Osteoblast (primary cell): ENCODE measurements at places on chromosomes 2 and 18.

DNA sequence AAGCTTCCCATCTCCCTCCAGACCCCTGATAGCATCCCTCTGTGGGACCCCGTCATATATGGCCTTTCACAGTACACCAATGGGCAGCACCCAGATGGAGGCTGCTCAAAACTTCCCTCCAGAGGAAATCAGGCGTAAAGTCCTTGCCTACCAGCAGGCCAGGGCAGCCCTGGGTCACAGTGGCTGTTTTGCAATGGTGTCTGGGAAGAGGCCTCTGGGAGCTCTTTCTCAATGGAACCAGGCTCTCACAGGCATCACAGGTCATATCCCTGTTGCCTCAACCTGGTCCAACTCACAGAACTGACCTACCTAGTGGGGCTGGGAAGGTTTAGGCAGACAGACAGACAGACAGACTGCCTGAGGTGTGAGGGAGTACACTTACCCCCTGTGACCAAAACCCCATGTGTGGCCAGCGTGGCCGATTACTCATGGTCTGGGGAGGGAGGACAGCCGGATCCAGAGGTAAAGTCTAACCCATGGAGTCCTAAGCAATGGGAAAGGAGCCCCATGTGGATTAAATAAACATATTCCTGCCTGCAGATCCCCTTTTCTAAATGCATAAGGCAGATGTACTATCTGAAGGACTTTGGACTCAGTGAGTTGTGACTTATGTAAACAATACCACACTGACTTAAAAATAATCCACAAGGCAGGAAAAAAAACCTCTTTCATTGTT, 58.2 kb downstream of the BCL2L11 start:
- no peak for DNase-seq

DNA sequence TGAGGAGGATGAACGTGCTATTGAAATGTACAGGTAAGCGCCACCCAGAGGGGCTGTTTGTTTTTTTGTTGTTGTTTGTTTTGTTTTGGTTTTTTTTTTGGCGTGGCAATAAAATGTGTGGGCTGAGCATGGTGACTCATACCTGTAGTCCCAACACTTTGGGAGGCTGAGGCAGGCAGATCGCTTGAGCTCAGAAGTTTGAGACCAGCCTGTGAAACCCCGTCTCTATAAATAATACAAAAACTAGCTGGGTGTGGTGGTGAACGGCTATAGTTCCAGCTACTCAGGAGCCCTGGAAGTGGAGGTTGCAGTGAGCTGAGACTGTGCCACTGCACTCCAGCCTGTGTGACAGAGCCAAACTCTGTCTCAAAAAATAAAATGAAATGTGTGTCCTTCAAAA, 6.2 kb downstream of the PDCL3 start:
- no peak for DNase-seq

DNA sequence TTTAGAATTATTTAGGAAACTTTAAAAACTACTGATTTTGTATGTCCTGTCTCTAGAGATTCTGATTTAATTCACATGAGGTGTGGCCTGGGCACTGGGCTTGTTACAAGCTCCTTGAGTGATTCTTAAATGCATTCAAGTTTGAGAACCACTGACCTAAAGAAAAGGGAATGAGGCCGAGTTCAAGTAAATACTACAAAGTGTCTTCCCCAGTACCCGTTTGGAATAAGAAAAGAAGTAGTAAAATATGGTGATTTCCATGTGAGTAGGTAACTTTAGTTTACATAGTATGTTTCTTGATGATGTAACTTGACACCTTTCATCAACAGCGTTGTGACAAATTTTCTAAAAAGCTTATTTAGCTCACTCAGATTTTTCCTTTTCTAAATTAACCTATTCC, 1022.9 kb upstream of the NRXN1 start:
- DNase-seq: peak; percentile 21

DNA sequence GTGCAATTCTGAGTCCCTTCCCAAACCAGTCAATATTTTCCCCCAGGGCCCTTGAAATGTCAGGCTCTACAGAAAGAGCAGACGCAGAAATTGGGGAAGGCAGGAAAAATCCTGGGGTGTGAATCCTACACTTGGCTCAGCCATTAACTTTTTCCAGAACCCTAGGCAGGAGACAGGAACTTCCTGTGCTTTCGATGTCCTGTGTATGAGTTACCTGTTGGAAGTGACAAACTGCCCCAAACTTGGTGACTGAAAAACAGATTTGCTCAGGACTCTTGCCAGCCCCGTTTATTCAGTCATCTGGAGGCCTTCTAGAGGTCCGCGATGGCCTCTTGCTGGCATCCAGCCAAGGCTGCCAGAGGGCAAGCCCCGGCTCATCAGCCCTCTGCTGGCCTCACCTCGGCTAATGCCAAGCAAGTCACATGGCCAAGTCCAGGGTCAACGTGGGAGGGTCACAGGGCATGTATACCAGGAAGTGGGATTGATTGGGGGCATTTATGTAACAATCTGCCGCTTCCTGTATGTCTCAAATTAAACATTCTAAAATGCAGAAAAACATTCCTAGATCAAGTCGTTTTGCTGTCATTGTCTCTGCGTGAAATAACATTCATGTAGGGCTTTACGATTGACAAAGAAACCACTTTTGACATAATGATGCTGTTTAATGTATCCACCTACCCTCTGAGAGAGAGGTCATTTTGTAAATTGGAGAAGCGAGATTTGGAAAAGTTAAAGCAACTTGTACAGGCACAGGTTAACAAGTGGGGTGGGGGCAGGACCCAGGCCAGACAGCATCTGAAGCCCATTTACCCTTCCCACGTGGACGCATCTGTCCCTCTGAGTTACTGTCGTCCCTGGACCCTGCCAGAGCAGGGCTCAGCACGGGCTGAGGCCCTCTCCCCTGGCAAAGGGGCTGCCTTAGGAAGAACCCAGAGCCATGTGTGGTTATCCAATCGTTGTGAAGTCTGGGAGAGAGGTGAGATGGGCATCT, 179.4 kb downstream of the INHBB start:
- no peak for DNase-seq

- DNase-seq: peak; percentile 43
Measured at GRCh38 chr2:54041135-54041534, 70.3 kb upstream of the PSME4 start.

GRCh38 chr18:10300739-10301138, 153.7 kb upstream of the APCDD1 start:
- DNase-seq: no peak

- DNase-seq: no peak
Measured at GRCh38 chr18:23871410-23871809, 143.1 kb upstream of the TTC39C start.
